CD4-positive, alpha-beta memory T cell (primary cell): ENCODE measurements at places on chromosomes 7 and 10. TPM values are rescaled to one million over a fixed set of nuclear protein-coding genes. Genes with fewer than 3 reads are reported as not detected.
A peak's percentile ranks its signal among the peaks of the same experiment; 100 is the strongest.

Gene GIMAP8
- 39.9 TPM for polyA plus RNA-seq

DNA sequence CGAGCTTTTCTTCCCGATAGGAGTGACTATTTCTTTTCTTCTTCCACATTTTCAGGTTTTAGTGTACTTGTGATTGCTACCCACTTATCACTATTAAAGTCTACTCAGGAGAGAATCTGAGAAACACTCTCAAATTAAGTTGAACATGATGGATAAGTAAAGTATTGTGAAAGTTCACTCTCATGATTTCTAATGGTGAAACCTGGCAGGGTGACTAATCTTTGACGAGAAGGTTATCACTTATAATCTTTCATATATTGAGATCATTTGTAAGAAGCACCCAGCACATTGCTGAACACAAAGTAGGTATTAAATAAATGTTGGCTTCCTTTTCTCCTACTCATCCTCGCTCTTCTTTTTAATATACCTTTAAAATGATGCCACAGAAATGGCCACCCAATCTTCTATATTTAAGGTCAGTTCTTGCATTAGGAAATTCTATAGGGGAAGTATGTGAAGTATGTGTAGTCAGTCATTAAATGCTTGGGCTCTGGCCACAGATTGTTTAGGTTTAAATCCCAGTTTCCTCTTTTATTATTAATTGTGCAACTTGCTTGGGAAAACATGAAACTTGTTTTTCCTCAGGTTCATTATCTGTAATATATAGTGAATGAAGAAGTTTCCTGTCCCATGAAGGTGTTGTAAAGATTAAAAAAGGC, 3.1 kb upstream of the CFTR start:
- H3K27me3 ChIP-seq: no peaks in the 10 kb centered on the region
- no peak for DNase-seq
- no peak overlapping the region for H3K4me3 ChIP-seq
- no peaks in the 10 kb centered on the region for H3K4me1 ChIP-seq
- H3K36me3 ChIP-seq: no peaks in the 10 kb centered on the region
- H3K27ac ChIP-seq: no peak overlapping the region

Gene ANKRD26
- polyA plus RNA-seq: 0.65 TPM

DNA sequence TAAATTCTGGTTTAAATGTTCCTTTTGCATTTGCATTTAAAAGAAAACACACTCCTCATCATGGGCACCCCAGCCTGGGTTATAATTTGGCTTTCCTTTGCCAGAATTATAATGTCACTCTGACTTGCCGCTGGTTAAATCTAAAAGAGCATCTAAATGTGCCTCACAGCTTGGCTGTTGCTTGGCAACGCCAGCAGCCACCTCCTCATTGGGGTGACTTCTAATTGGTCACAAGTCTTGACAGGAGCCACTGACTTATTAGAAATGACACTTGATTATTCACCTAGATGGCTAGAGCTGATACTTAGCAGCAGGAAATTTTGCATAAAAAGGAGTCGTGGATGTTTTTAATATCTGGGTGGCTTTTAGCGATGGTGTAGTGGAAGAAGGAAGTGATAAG, 114.3 kb downstream of the TBXAS1 start:
- DNase-seq: no peak
- H3K36me3 ChIP-seq: no peaks in the 10 kb centered on the region
- no peaks in the 10 kb centered on the region for H3K4me1 ChIP-seq
- H3K27me3 ChIP-seq: no peaks in the 10 kb centered on the region

- H3K4me1 ChIP-seq: no peaks in the 10 kb centered on the region
- no peak overlapping the region for H3K27ac ChIP-seq
- H3K27me3 ChIP-seq: no peaks in the 10 kb centered on the region
- H3K36me3 ChIP-seq: no peaks in the 10 kb centered on the region
- H3K4me3 ChIP-seq: no peak overlapping the region
- no peak for DNase-seq
These were observed 69.7 kb upstream of the AQP1 start for GRCh38 chr7:30841801-30842541.

GRCh38 chr7:15057272-15057671, 154.7 kb upstream of the DGKB start:
- no peaks in the 10 kb centered on the region for H3K4me1 ChIP-seq
- no peaks in the 10 kb centered on the region for H3K36me3 ChIP-seq
- DNase-seq: no peak
- no peak overlapping the region for H3K27ac ChIP-seq

Gene LIPF
- polyA plus RNA-seq: not detected

GRCh38 chr10:62594093-62594520, 210.4 kb upstream of the ADO start:
- H3K36me3 ChIP-seq: no peaks in the 10 kb centered on the region
- H3K4me3 ChIP-seq: no peak overlapping the region
- DNase-seq: peak; percentile 44
- H3K27ac ChIP-seq: no peak overlapping the region
- no peaks in the 10 kb centered on the region for H3K4me1 ChIP-seq

Gene STEAP4
- polyA plus RNA-seq: not detected

DNA sequence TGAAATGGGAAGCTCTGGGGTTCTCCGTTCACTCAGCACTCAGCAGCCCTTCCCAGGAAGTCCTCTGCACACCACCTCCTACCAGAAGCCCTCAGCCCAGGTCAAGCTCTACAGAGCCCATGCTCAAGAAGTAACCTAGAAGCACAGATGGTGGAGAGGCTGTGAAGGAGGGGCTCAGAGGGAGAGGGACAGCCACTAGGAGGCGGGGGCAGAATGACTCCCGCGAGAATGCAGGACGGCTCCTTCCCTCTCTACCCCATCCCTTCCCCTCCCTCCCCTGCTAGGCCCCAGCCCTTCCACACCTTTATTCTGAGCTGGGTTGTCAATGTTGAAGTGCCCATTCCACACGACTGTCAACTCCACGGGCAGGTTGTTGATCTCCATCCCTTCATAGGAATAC, 373.2 kb downstream of the PLXNA4 start:
- no peaks in the 10 kb centered on the region for H3K4me1 ChIP-seq
- H3K4me3 ChIP-seq: no peak overlapping the region
- no peaks in the 10 kb centered on the region for H3K36me3 ChIP-seq
- no peaks in the 10 kb centered on the region for H3K27me3 ChIP-seq

DNA sequence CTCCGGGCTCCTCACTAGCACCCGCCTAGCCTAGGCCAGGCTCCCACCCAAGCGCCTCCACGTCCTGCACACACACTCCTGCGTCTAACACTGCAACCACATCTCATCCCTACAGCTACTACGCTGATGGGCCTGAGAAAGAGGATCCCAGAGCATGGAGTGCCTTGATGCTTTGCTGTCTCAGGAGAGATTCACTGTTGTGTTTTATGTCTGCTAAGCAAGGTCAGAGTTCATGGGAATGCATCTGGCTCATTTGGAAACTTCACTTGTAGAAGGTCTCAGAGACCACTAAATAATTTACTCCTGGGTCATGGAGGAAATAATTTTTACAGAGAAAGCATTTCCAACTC, 88.7 kb downstream of the SLIT1 start:
- H3K36me3 ChIP-seq: no peaks in the 10 kb centered on the region
- DNase-seq: no peak
- no peak overlapping the region for H3K4me3 ChIP-seq
- no peaks in the 10 kb centered on the region for H3K27me3 ChIP-seq
- H3K4me1 ChIP-seq: peaks cover 8% of the 10 kb centered on the region

DNA sequence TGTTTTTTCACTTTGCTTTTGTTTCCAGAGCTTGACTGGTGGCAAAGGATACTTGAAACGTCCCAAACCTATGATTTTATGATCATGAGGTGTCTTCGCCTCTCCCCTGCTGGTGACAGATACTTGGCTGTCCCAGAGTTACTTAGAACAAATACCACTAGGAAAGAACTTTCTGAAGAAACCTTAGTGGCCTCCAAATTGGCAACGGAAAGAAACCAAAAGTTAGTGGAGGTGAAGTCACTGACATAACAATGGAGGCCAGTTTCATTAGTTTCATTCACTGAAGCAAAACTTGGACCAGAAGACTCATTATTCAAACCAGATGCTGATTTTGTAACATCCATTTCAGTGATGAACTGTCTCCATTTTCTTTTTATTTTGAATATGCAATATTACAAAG, 68.6 kb downstream of the JAZF1 start:
- no peak overlapping the region for H3K4me3 ChIP-seq
- no peak overlapping the region for H3K27ac ChIP-seq
- H3K36me3 ChIP-seq: no peaks in the 10 kb centered on the region
- no peaks in the 10 kb centered on the region for H3K27me3 ChIP-seq
- H3K4me1 ChIP-seq: no peaks in the 10 kb centered on the region

Gene PON1
- polyA plus RNA-seq: not detected

DNA sequence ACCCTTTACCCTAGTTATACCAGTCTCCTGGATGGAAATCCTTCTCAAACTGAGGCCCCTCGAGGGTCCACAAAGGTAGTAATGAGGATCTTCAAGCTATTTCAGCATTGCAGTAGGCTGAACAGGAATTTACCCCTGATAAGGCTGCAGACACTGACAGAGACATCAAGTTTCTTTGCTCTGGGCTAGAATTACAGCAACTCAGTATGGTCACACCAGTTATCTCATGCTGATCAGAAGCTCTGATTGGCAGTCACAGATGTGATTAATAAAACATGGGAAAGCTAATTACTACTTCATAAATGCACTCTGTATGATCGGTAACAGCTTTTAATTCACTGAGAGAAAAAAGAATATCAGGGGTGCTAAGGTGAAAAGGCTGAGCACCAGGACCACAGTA, 30.6 kb downstream of the FAM204A start:
- H3K27ac ChIP-seq: no peak overlapping the region
- no peak overlapping the region for H3K4me3 ChIP-seq
- H3K27me3 ChIP-seq: no peaks in the 10 kb centered on the region
- DNase-seq: no peak
- peaks cover 22% of the 10 kb centered on the region for H3K36me3 ChIP-seq

DNA sequence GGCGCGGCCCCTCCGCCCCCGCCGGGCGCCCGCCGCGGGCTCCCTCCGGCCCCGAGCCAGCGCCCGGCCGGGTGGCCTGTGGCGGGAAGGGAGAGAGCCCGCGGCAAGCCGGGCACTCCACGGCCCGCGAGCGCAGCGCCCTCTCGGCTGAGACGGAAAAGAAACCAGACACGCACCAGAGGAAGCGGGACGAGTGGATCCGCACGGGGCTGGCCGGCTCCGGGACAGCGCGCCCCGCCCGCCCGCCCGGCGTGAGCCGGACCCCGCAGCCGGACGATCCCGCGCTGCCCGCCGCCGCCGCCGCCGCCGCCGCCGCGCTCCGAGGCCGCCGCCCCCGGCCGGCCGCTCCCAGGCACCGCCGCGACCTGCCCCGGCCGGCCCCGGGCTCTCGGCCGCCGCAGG, 300 bp downstream of the ARHGAP21 start:
- H3K27me3 ChIP-seq: no peaks in the 10 kb centered on the region
- no peak for DNase-seq
- peak overlapping the region; percentile 58 for H3K27ac ChIP-seq
- H3K4me1 ChIP-seq: peaks cover 24% of the 10 kb centered on the region

Gene HOXA9
- not detected for polyA plus RNA-seq

GRCh38 chr10:80421707-80422536, 13.6 kb downstream of the PRXL2A start:
- H3K4me1 ChIP-seq: no peaks in the 10 kb centered on the region
- H3K27ac ChIP-seq: no peak overlapping the region
- no peaks in the 10 kb centered on the region for H3K36me3 ChIP-seq

DNA sequence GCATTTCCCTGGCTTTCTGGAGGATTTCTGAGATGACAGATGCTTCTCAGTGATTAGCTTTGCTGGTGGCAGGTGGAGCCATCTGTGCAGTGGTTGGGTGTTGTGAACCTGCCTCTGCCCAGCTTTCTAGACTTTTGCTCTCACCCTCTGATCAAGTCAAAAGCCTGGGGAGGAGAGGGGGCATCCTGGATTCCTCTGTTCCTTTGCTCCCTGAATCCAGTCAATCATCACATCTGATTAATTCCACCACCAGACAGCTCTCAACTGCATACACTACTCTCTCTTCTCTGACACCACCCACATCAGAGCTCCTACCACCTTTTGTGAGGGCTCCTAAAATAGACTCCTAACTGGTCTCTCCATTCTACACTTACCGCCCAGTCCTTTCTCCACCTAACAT, 283.5 kb downstream of the WDR11 start:
- no peaks in the 10 kb centered on the region for H3K4me1 ChIP-seq
- DNase-seq: no peak
- no peak overlapping the region for H3K27ac ChIP-seq
- H3K27me3 ChIP-seq: no peaks in the 10 kb centered on the region
- no peaks in the 10 kb centered on the region for H3K36me3 ChIP-seq
- H3K4me3 ChIP-seq: no peak overlapping the region

Gene WIPF3
- polyA plus RNA-seq: not detected

Gene CCL24
- polyA plus RNA-seq: not detected

GRCh38 chr10:77404810-77405209, 232.8 kb downstream of the KCNMA1 start:
- no peaks in the 10 kb centered on the region for H3K27me3 ChIP-seq
- no peak overlapping the region for H3K4me3 ChIP-seq
- H3K4me1 ChIP-seq: no peaks in the 10 kb centered on the region
- no peak for DNase-seq
- no peak overlapping the region for H3K27ac ChIP-seq

- H3K36me3 ChIP-seq: peaks cover 6% of the 10 kb centered on the region
- no peaks in the 10 kb centered on the region for H3K27me3 ChIP-seq
- no peak overlapping the region for H3K4me3 ChIP-seq
- DNase-seq: peak; percentile 28
- H3K27ac ChIP-seq: no peak overlapping the region
- H3K4me1 ChIP-seq: no peaks in the 10 kb centered on the region
These were observed 108.5 kb upstream of the TMEM168 start for GRCh38 chr7:112898432-112899290.

GRCh38 chr7:260441-261281, 29.3 kb upstream of the FOXL3 start:
- no peaks in the 10 kb centered on the region for H3K4me1 ChIP-seq
- H3K27ac ChIP-seq: no peak overlapping the region
- H3K27me3 ChIP-seq: no peaks in the 10 kb centered on the region
- no peaks in the 10 kb centered on the region for H3K36me3 ChIP-seq
- no peak for DNase-seq

- H3K36me3 ChIP-seq: no peaks in the 10 kb centered on the region
- H3K27me3 ChIP-seq: no peaks in the 10 kb centered on the region
- no peak for DNase-seq
- H3K4me1 ChIP-seq: no peaks in the 10 kb centered on the region
- no peak overlapping the region for H3K27ac ChIP-seq
- no peak overlapping the region for H3K4me3 ChIP-seq
These were observed 25.5 kb downstream of the DDC start for GRCh38 chr7:50539725-50540124.
